Large intestine (tissue), 12 donors: ENCODE measurements at places on chromosomes 16 and 17.

GRCh38 chr16:27952811-27953210 is 110.7 kb downstream of the GSG1L start:
- no peak for DNase-seq

- DNase-seq, result no peak
Measured at GRCh38 chr17:3189961-3190360, 7.4 kb upstream of the OR1A2 start.

GRCh38 chr17:50476545-50477315 is 1.9 kb upstream of the RSAD1 start:
- peak; percentile 53 for DNase-seq

DNA sequence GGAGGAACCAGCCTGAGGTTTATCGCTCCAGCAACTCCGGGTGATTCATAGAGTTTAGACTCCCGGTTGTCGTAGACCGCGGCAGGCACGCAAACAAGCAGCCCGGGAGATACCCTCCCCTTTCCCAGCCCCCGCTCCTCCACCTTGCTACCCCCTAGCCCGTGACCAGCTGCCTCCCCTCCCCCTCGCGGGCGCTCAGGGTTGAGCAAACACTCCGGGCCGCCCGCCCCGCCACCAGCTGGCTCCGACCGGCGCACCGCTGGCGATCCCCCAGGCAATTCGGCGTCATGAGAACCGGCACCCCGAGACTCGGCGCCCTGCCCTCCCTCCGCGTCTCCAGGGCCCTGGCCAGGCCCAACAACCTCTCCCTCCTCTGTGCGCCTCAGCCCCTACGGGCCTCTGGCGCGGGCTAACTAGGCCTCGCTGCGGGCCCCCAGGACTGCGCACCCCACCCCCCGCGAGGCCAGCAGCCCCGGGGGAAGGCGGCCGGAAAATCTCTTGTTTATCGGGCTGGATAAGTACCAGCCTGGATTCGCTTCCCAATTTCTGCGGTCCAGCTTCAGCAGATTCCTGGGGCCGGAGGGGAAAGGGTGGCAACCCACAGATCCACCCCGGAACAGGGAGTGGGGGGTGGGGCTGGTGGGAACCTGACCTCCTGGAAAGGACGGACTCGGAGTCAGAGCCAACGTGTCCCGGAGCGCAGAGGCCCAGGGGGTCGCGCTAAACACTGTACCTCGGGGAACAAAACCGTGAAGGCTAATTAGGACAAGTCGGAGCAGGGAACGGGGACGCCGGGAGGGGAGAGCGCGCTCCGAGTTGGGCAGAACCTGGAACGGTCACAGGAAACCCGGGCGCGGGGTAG is 951 bp upstream of the GPRC5C start:
- peak; percentile 81 for DNase-seq

DNA sequence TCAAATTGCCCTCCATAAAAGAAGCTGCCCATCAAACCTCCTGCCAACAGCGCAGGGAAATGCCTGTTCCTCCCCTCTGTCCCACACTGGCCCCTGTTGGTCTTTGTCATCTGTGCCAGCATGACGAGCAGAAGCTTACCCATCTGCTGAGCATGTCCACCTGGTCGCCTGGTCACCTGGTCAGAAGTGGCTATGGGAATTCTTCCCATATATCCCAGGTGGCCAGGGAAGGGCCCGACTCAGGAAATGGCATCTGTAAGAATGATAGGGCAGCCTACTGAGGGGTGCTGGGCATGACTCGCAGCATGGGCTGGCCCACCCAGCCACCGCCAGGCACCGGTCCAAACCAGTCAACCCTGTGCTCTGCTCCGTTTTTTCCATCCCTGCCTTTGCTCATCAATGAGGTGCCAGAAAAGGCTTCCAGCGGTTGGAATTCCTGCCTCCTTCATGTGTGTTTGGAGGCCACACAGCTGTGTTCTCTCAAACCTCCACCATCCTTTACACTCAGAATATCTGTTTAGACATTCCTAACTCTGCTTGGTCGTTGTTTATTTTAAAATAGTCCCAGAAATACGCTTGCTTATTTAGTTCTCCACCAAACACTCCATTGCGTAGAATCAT is 145.2 kb downstream of the CLEC16A start:
- peak; percentile 55 for DNase-seq

DNA sequence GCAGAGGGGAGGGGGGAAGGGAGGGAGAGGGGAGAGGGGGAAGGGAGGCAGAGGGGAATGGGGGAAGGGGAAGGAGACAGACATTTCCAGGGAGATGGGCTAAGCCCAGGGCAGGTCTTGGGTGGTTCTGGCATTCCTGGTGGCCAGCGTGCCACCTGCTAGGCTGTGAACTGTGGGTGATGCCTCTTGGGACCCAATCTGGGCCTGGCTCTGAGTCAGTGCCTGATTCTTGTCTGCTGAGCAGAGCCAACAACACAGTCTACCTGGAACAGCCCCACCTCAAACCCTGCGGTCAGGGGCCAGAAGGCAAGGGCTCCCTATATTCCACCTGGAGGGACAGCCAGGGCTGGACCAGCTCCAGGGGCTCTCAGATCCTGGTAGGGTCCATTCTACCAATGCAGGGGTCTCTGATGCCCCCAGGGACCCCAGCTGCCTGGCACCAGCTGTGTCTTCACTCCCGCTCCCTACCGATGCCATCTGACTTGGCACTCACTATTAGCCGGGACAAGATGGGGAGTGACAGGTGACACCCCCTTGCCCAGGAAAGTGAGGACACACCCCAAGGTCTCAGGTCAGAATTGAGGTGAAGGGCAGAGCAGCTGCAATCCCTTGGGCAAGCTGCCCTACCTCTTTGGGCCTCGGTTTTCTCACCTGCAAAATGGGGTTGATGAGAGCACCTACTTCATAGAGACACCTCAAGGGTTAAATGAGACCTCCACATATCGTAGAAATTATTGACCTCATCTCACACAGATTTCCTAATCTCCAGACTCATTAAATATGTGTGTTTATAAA is 87.2 kb downstream of the LITAF start:
- DNase-seq, result no peak

DNA sequence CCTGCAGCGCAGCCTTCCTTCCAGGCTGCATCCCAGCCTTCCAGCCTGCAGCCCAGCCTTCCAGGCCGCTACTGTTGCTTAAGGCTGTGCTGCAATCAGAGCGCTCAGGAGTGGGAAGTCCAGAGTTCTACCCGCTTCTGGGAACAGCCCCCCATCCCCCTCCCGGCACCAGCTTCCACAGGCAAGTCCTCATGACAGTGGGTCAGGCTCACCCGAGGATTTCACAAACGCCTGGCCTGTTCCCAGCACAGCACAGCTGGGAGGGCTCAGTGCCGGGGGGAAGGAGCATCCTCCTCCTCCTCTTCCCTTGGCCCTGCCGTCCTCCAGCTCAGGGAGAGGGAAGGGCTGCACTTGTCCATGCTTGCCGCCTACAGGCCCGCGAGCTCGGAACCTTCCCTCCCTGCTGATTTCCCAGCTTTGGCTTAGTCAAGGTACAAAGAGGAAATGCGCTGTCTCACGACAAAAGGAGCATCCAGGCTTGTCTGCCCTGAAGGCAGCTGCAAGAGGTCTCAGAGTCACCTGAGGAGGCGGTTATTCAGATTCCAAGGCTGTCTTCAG is 8.3 kb downstream of the SOCS3 start:
- DNase-seq, result peak; percentile 84

DNA sequence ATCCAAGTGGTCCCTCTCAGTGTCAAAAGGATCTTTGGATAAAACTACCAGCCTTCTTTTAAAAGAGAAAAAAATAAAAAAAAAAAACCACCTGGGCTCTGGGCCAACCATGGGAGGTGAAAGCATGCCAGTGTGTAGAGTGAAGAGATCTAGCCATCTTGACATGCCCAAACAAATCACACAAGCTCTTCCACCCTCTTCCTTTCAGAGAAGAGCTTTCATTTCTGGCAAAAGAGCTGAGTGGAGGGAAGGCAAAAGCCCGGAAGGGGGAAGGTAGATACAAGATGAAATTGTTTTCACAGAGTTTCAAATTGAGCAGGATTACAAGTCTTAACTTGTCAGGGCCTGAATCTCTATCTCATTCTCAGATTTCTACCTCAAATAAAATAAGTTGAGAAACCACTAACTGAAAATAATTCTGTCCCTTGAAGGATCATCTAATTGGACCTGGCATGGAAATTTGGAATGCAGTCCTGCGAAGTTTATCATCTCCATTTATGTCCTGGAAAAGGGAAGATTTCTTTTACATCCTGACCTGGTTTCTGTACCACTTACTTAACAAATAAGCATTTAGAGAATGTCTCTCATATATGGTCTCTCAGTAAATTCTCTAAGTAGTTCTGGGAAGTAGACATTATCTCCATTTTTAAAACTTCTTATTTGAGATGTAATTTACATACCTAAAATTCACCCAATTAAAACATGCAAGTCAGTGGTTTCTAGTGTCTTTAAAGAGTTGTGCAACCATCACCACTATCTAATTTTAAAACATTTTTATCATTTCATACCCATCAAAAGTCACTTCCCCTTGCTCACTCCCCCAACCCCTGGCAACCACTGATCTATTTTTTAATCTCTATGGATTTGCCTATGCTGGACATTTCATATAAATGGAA is 93.7 kb downstream of the TANGO6 start:
- DNase-seq, result no peak

DNA sequence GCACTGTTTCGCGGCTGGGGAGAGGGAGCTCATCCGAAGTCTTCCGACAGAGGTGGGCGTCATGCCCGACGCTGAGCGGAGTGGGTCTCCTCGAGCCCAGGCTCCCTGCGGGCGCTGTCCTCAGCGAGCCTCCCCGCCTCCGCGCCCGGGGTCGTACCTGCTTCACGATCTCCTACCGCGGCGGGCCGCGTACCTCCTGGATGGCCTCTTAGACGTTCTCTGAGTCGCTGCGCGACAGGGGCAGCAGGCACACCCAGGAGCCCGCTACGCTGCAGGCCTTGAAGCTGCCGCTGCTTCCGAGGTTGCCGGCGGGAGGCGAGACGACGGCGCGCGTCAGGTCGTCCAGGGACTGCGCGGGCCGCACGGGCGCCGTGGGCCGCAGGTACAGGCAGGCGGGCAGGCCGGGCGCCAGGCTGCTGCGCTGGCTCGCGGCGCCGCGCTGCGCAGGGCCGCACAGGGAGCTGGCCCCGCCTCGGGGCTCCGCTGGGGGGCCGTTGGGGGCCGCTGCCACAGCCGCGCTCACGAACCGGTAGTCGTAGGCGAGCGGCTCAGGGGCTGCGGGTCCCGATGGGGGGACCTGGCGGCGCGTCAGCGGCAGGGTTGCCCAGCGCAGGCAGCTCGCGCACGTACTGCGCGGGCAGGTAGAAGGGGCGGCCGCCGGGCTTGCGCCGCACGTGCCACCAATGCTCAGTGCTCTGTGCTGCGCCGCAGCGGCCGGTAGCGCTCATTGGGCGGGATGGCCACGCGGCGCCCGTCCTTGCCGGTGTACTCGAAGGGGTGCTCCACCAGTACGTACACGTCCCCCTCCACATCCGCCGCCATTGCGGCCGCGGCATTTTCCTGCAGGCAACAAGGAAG is 116.4 kb upstream of the SMURF2 start:
- peak; percentile 66 for DNase-seq

DNA sequence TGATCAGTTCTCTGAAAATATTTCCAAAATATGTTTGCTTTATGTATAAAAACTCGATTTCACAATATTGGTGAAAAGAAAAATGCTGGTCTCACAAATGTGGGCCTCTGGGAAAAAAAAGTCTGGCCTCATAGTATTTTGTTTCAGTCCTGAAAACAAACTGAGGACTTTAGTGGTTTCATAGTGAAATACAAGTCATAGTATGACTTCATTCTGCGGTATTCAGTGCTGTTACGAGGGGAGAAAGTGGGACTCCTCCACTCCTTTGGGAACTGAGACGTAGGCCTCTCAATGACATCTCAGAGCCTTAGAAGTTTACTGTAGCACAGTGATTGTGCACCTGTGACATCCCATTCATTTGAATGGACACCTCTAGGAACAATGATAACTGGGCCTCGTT is 56.0 kb downstream of the CYB561 start:
- no peak for DNase-seq

- DNase-seq, result no peak
Measured at GRCh38 chr16:77396461-77396860, 38.4 kb downstream of the ADAMTS18 start.

- no peak for DNase-seq
Measured at GRCh38 chr16:72937916-72938794, 109.8 kb downstream of the ZFHX3 start.

- no peak for DNase-seq
Measured at GRCh38 chr17:38425744-38426143, 2.5 kb upstream of the ARHGAP23 start.

DNA sequence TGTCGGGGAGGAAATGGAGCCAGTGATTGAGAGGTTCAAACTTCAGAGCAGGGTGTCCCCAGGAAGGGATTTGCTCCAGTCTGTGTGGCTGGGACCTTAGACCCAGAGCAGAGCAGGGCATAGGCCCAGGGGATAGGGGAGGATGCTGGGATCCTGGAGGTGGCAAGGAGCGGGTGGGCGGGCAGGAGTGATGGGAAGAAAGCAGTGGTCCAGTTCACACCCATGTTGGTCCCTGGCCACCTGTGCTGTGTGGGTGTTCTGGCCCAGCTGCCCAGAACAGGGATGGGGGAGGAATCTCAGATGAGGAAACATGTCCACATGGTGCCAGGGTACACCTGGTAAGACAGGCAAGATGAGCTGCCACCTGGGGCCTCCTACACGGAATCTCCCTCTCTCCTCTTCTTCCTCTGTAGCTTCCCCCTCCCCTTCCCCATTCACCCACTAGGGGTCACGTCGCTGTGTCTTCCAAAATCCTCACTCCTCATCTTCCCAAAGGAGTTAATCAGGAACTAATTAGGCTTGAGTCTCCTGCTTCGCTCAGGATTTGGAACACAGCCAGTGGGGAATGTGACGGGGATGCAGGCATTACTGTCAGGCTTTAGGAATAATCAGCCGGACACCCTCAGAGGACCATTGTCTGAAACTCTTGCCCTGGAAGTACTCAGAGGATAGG is 2.3 kb downstream of the BEAN1 start:
- no peak for DNase-seq

DNA sequence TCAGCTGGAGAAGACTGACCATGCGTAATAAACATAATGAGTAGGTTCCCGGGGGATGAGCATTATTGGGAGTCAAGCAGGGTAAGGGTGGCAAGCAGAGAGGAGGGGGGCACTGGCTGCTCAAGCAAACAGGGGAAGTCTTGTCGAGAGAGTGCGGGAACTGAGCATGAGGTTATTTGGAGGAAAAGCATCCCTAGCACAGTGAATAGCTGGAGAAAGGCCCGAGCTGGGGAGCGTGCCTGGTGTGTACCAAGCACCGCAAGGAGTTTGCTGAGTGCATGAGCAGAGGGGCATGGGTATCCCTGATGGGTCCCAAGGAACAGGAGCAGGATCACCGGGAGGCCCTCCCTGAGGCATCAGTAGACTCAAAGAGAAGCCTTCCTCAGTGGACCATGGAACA is 17.2 kb downstream of the CYTH1 start:
- DNase-seq, result no peak

GRCh38 chr16:9258423-9259051 is 167.1 kb downstream of the HAPSTR1 start:
- no peak for DNase-seq

GRCh38 chr16:1823821-1824220 is 2.8 kb downstream of the HAGH start:
- peak; percentile 64 for DNase-seq

GRCh38 chr16:668519-669171 is 713 bp downstream of the RHOT2 start:
- no peak for DNase-seq
